ENCODE measurements at places on chromosomes 3 and 15. TPM values are rescaled to one million over a fixed set of nuclear protein-coding genes. Genes with fewer than 3 reads are reported as not detected.

Gene TEX9
- total RNA-seq = 9.3 TPM

Gene CCR9
- not detected for total RNA-seq

Gene SLC22A14
- not detected for total RNA-seq

Gene DENND6A
- 44.4 TPM for total RNA-seq

Gene TEX55
- total RNA-seq = not detected

Gene MYO5C
- total RNA-seq = 2.4 TPM

Gene COMMD4
- 42.0 TPM for total RNA-seq

Gene SPATA12
- total RNA-seq = not detected

DNA sequence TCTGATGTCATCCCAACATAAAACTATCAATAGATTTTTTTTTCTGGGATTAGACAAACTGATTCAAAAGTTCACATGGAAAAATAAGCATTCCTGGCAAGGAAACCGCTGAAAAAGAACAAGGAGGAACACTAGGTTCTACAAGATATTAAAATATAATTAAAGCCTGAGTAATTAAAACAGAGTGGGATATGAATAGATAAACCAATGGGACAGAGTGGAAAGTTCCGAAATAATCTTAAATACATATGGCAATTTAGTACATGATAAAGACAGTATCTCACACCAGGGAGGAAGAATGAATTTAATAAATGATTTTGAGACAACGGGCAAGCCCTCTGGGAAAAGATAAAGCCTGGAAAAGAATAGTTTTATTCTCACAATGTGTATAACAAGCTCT is 4.7 kb downstream of the GLDN start:
- H3K36me3 ChIP-seq = no peaks in the 10 kb centered on the region
- no peaks in the 10 kb centered on the region for H3K27me3 ChIP-seq
- no peak overlapping the region for H3K27ac ChIP-seq
- H3K4me1 ChIP-seq = peaks cover 3% of the 10 kb centered on the region

DNA sequence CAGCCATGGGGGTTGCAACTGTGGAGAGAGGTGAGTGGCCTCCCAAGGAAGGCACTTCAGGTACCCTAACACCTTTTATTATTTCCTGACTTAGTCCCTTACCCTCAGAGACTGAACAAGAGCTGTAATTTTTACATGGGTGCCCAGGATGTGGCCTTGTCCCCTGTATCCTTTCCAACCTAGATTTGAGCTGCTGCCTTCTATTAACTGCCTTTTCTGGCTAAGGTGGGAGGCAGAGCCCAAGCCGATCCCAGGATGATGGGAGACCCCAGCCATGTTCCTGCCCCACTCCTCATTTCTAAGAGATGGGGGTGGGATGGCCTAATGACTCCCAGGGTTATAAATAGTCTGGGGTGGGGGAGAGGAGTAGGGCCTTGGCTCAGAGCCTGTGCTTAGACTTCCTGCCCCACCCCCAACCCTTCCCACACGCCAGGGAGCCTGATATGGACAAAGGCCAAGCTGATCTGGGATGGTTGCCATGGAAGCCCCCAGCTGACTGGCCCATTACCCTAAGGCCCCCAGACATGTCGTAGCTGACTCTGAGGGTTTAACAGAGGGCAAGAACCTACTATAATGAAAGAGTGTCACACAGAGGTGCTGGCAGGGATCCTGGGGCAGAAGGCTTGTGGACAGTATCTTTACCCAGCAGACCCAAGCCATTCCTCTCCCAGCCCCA is 1.9 kb downstream of the KLHDC8B start:
- peak overlapping the region; percentile 75 for H3K27ac ChIP-seq
- H3K4me1 ChIP-seq = peaks cover 14% of the 10 kb centered on the region
- no peaks in the 10 kb centered on the region for H3K27me3 ChIP-seq
- no peaks in the 10 kb centered on the region for H3K36me3 ChIP-seq
- DNase-seq = peak; percentile 85

GRCh38 chr3:58176827-58177489 is 33.8 kb downstream of the DNASE1L3 start:
- H3K27ac ChIP-seq = no peak overlapping the region
- H3K36me3 ChIP-seq = no peaks in the 10 kb centered on the region
- no peaks in the 10 kb centered on the region for H3K27me3 ChIP-seq
- peaks cover 10% of the 10 kb centered on the region for H3K4me1 ChIP-seq
- no peak overlapping the region for H3K4me3 ChIP-seq

DNA sequence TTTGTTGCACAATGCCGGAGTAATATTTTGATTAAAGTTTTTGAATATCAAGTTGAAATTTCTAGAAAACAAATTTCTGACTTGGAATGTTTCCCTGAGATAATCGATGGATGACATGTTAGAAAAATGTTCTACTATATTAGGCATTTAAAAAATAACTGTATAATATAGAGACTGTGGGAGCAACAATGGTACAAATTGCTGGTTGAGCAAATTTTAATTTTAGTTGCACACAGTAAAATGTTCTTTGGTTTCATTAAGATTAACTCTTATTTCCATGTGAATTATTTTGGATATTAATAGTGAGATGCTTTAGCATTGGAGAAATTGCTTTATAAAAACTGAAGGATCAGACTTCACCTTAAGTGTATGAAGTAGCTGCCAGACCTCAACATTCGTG is 9.3 kb downstream of the USP3 start:
- no peaks in the 10 kb centered on the region for H3K36me3 ChIP-seq
- H3K27ac ChIP-seq = no peak overlapping the region
- H3K27me3 ChIP-seq = no peaks in the 10 kb centered on the region
- H3K4me3 ChIP-seq = no peak overlapping the region
- peaks cover 15% of the 10 kb centered on the region for H3K4me1 ChIP-seq

DNA sequence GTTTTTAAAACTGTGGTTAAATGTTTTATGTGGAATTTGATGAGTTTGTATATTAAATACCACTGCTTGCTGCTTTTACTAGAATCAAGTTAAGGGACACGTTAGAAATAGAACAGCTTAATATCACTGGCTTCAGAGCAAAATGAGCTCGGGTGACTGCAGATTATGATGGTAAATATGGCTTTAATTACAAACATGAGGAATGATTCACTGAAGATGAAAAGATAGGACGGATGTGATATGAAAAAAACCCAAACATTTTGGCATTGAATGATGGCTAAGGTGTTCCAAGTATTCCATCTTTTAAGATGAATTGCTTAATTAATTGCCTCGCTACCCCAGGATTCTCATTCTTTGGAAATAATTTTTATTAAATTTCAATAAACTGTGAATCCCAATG is 33.7 kb downstream of the SLC24A1 start:
- no peaks in the 10 kb centered on the region for H3K27me3 ChIP-seq
- no peak overlapping the region for H3K27ac ChIP-seq
- H3K4me3 ChIP-seq = no peak overlapping the region

DNA sequence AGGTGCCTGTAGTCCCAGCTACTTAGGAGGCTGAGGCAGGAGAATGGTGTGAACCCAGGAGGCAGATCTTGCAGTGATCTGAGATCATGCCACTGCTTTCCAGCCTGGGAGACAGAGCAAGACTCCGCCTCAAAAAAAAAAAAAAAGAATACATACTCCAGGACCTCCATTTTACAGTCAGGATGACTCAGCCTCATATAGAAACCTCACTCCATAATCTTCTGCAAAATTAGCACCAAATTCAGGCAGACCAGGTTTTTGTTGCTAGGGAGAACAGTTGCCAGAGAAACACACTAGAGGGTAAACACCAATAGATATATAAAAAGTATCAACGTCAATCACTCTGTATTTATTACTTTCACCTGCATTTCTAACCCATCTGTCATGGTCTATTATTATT is 28.3 kb upstream of the AP3B2 start:
- no peaks in the 10 kb centered on the region for H3K27me3 ChIP-seq
- H3K36me3 ChIP-seq = no peaks in the 10 kb centered on the region
- no peak overlapping the region for H3K27ac ChIP-seq

DNA sequence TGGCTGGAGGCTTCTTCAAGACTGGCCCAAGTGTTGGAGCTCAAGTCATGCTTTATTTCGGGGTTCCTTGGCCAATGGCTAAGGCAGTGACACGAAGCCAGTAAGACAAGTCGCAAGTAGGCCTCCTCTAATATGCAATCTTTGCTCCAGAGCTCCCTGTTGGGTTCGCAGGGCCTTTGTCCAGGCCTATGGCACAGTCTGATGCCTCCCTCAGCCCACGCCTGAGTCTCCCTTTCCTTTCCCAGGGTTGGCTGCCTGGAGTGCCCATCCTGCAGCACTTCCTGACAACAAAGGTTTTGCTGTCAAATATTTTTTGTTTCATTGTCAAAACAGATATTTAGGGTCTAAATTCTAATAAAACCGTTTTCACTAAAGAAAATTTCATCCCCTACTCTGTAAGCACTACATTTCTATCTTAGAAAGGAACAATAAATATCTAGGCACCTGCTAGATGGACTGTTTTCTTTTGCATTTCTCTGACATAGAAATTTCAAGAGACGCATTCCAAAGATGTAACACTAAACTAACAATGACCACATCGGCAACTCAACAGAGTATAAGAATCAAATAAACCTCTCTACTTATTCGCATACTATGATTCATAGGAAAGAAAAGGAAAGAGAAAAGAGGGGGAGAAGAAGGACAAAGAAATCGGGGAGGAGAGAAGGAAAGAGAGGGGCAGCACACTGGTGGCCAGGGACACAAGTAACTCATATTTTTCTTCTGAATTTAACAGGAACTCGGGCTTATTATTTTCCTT is 393.1 kb upstream of the ATP11B start:
- H3K36me3 ChIP-seq = no peaks in the 10 kb centered on the region
- no peak overlapping the region for H3K4me3 ChIP-seq
- H3K27me3 ChIP-seq = no peaks in the 10 kb centered on the region
- DNase-seq = no peak
- H3K27ac ChIP-seq = no peak overlapping the region

- no peaks in the 10 kb centered on the region for H3K36me3 ChIP-seq
- H3K27ac ChIP-seq = no peak overlapping the region
- H3K4me3 ChIP-seq = no peak overlapping the region
- DNase-seq = no peak
- no peaks in the 10 kb centered on the region for H3K27me3 ChIP-seq
These were observed 191.3 kb downstream of the PDE8A start for GRCh38 chr15:85172846-85173490.

DNA sequence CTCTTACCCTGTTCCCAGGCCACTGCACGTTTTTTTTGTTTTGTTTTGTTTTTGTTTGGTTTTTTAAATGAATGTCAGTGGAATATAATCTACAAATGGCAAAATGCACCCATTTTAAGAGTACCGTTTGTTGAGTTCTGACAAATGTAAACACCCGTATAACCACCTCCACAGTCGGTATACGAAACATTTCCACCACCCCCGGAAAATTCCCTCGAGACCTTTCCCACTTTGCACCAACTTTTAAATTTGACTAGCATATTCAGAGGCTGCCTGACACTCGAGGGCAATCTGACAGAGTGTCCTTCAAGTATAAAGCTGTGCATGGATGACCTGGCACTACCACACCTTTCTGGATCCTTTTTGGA is 613 bp upstream of the ARHGEF3 start:
- peaks cover 2% of the 10 kb centered on the region for H3K4me1 ChIP-seq
- H3K36me3 ChIP-seq = no peaks in the 10 kb centered on the region
- no peak overlapping the region for H3K27ac ChIP-seq
- peak overlapping the region; percentile 75 for H3K4me3 ChIP-seq

- DNase-seq = no peak
- no peaks in the 10 kb centered on the region for H3K36me3 ChIP-seq
- H3K27ac ChIP-seq = no peak overlapping the region
These were observed 74.7 kb upstream of the ZNF385D start for GRCh38 chr3:21825684-21826083.

DNA sequence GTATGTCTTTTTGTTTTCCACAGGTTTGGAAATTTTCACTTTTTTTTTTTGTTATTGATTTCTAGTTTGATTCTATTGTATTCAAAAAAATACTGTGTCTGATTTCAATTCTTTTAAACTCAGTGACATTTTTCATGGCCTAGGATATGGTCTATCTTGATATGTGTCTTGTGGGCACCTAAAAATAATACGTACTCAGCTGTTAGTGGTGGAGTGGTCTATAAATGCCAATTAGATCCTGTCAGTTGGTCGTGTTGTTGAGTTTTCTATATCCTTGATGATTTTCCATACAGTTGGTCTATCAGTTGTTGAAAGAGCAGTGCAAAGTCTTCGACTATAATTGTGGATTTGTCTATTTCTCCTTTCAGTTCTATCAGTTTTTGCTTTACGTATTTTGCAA is 61.7 kb downstream of the LSM3 start:
- H3K4me3 ChIP-seq = no peak overlapping the region
- H3K27me3 ChIP-seq = no peaks in the 10 kb centered on the region
- no peak overlapping the region for H3K27ac ChIP-seq
- no peaks in the 10 kb centered on the region for H3K36me3 ChIP-seq

GRCh38 chr3:34132069-34132692 is 333.8 kb downstream of the PDCD6IP start:
- no peaks in the 10 kb centered on the region for H3K4me1 ChIP-seq
- H3K27me3 ChIP-seq = no peaks in the 10 kb centered on the region
- no peaks in the 10 kb centered on the region for H3K36me3 ChIP-seq
- DNase-seq = no peak
- no peak overlapping the region for H3K4me3 ChIP-seq

- peaks cover 11% of the 10 kb centered on the region for H3K4me1 ChIP-seq
- H3K36me3 ChIP-seq = no peaks in the 10 kb centered on the region
- DNase-seq = no peak
- no peak overlapping the region for H3K27ac ChIP-seq
- H3K4me3 ChIP-seq = no peak overlapping the region
These were observed 61.4 kb downstream of the ARNT2 start for GRCh38 chr15:80465626-80466005.

DNA sequence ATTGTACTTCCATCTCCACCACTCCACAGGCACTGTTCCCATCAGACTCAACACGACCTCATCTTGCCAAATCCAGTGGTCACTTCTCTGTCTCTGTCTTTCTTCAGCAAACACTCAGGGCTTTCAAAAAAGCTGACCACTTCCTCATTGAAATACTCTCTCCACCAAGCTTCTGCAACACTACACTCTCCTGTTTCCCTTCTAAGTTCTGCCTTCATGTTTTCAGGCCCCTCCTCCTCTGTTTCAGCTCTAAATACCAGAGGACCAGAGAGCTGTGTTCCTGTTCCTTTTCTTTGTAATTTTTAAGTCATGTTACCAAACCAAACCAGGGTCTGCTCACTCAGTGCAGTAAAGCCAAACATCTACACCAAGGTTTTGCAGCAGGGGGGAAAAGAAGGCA is 33.8 kb upstream of the ACP3 start:
- no peaks in the 10 kb centered on the region for H3K36me3 ChIP-seq
- H3K4me1 ChIP-seq = no peaks in the 10 kb centered on the region
- DNase-seq = no peak
- H3K4me3 ChIP-seq = no peak overlapping the region
- H3K27me3 ChIP-seq = no peaks in the 10 kb centered on the region

DNA sequence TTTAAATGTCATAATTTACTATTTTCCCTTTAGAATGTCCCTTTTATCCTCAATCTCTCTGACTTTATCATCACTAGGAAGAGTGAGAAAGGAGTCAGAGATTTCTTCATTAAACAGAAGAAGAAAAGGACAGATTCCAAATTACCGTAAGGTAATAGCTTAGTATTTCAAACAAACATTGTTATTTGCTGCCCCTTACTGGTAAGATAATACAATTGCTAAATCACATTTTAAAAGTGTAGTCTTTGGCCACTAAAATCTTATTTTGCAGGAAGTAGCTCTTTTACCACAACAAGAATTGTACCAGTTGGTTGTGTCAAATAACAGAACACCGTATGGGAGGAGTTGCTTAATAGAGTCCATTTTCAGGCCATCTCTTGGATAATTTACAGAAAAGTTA is 53.7 kb downstream of the CGGBP1 start:
- H3K4me1 ChIP-seq = no peaks in the 10 kb centered on the region
- H3K27me3 ChIP-seq = no peaks in the 10 kb centered on the region
- no peak overlapping the region for H3K4me3 ChIP-seq

All from ovary (tissue), 10 donors.